ENCODE measurements at places on chromosomes 12 and 14.

GRCh38 chr12:42802785-42803189 lies 213.2 kb upstream of the PRICKLE1 start:
- no peak for DNase-seq

DNA sequence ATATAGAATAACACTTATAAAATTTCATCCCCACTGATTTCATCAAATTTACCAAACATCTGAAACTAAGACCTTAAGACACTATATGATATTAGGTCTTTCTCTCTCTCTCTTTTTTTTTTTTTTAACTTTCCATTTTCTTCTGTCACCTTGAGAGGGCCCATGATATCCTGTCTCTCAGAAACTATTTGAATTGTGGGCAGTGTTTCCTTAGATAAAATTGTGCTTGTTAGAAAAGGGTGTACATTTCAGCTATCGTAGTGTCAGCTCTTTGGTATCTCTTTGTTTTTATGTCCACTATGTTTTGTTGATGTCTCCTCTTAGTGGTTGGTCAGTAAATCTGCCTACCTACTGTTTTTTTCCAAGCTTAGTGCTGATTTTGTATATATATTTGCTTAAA lies 23.8 kb downstream of the DNM1L start:
- no peak for DNase-seq

DNA sequence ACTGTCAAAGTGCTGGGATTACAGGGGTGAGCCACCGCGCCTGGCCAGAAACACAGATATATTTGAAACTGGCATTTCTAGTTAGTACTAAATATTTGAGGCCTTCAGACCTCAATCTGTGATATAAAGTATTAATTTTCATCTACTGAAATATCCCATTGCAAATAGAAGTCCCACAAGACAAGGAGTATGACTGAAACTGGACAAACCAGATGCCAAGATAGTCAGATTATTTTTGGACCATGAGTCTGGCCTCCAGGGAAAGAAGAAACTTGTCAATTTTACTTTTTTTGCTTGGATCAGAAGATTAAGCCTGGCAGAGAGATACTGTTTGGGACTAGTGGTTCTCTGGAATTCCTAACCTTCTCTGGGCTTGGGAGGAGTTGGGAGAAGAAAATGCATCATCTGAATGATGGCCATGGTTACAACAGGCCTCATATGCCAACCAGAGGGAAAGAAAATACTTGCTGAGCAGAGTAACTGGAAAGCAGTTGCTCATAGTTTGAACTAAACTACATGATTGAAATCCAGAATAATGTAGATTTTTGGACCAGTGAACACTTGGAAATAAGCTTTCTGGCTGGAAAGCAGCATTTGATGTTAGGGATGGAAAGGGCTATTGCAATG lies 2.9 kb upstream of the SMOC1 start:
- DNase-seq = no peak

- peak; percentile 6 for DNase-seq
These were observed 35.4 kb upstream of the DIO3 start for GRCh38 chr14:101525640-101526527.

- no peak for DNase-seq
These were observed 39.7 kb downstream of the PPTC7 start for GRCh38 chr12:110543252-110543959.

DNA sequence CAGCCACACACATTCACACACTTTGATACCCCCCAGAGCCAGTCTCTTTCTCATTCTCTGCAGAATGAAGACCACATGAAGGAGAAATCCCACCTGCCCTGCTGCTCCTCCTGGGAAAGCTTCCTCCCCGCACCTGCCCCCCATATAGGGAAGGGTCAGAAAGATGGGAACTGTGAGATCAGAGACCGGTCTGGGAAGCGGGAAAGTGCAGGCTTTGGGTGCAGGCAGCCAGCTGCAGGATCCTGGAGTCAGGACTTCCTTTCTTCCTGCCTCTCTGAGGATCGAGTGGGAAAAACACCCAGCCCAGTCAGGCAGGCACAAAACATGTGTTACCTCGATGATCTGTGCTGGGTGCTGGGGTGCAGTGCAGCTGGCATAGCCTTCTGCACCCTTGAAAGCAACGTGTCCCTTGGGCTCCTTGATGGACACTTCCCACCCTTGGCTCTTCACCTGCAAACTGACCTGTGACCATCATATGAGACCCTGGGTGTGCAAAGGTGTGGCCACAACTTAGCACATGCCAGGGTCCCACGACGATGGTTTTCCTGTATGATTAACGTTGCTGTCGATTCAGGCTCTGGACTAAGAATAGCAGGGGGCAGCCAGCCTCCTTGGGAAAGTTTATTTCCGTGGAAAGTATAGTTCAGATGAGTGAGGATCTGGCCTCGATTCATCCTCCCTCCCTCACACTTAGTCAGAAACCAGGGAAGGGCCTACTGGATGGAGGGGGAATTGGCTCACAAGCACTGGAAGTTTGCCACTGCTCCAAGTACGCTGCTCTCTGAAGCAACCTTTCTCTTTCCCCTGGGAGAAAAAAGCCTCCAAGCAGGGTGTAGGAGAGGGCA lies 105.4 kb upstream of the MED13L start:
- DNase-seq = no peak

- DNase-seq = peak; percentile 21
These were observed 121.4 kb downstream of the AACS start for GRCh38 chr12:125186471-125187147.

DNA sequence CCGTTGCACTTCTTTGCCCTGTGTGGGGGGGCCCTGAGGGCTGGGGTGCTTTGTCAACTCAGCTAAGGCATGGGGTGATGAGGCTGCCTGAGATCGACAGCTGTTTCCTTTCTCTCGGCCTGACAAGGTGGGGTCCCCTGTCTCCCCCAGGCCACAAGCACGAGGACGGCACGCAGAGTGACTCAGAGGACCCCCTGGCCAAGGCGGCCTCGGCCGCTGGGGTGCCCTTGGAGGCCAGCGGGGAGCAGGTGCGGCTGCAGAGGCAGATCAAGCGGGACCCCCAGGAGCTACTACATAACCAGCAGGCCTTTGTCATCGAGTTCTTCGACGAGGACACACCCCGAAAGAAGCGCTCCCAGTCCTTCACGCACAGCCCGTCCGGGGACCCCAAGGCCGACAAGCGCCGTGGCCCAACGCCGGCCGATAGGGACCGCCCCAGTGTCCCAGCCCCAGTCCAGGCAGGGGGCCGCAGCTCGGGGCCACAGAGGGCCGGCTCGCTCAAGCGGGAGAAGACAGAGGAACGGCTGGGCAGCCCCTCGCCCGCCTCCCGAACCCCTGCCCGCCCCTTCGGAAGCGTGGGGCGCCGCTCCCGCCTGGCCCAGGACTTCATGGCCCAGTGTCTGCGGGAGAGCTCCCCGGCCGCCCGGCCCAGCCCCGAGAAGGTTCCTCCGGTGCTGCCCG lies 18.8 kb downstream of the CEP170B start:
- no peak for DNase-seq

GRCh38 chr12:18546399-18546798 lies 191.4 kb downstream of the PLCZ1 start:
- no peak for DNase-seq

DNA sequence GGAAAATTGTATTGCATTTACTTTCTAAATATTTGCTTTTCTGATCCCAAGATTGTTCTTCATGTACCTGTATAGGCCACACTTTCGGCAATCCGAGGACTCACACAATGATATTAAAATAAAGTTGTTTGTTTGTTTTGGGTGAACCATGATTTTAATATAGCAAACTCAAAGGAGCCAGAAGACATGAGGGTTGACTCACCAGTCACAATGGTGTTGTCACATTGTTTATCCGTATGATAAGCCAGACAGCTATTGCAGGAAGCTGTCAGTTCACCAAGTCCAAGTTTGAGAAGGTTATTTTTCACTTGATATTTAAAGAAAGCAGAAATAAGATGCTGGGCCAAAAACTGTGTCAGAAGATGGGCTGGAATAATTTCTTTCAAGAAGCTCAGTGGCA lies 67.1 kb upstream of the CPM start:
- no peak for DNase-seq

GRCh38 chr12:49451468-49452259 lies 84.4 kb downstream of the SPATS2 start:
- no peak for DNase-seq

- DNase-seq = no peak
These were observed 92.8 kb upstream of the METAP2 start for GRCh38 chr12:95380997-95381786.

DNA sequence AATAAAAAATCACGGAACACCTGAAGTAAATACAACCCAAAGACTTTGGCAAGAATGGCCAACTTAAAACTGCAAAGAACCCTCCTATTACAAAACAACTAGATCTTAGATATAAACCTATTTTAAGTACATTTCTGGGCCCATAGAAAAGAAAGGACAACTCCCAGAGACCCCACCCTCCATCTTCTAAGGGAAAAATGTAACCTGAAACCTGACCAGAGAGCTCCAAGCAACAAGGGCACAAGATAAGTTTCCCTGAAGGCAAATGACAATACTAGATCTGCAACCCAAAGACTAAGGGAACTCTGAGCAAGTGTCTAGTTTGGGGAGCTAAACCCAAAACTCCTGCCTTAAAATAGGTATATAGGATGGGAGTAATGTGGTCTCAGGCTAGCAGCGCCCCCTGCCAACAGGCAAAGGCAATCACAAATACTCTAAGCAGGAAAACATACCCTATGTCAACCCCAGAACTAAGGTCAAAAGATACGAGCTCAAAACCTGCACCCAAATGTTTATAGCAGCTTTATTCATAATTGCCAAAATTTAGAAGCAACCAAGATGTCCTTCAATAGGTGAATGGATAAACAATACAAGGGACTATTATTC lies 218.9 kb downstream of the ITPR2 start:
- DNase-seq = no peak

All from NCI-H1436 (cell line).